AG08395 (cell line): ENCODE measurements at places on chromosomes 12 and 14.
A peak's percentile ranks its signal among the peaks of the same experiment; 100 is the strongest.

DNA sequence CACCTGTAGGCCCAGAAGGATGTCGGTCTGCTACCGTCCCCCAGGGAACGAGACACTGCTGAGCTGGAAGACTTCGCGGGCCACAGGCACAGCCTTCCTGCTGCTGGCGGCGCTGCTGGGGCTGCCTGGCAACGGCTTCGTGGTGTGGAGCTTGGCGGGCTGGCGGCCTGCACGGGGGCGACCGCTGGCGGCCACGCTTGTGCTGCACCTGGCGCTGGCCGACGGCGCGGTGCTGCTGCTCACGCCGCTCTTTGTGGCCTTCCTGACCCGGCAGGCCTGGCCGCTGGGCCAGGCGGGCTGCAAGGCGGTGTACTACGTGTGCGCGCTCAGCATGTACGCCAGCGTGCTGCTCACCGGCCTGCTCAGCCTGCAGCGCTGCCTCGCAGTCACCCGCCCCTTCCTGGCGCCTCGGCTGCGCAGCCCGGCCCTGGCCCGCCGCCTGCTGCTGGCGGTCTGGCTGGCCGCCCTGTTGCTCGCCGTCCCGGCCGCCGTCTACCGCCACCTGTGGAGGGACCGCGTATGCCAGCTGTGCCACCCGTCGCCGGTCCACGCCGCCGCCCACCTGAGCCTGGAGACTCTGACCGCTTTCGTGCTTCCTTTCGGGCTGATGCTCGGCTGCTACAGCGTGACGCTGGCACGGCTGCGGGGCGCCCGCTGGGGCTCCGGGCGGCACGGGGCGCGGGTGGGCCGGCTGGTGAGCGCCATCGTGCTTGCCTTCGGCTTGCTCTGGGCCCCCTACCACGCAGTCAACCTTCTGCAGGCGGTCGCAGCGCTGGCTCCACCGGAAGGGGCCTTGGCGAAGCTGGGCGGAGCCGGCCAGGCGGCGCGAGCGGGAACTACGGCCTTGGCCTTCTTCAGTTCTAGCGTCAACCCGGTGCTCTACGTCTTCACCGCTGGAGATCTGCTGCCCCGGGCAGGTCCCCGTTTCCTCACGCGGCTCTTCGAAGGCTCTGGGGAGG is at the start of gene LTB4R:
Gene LTB4R (plus strand): TSS at position 857 of the 959 bp plus-strand sequence. CDS start 4,150 bp downstream, outside the sequence.
- peak; percentile 85 for DNase-seq

- no peak for DNase-seq
Measured at GRCh38 chr14:38549564-38549963, 293.7 kb upstream of the CLEC14A start.

GRCh38 chr14:74402401-74403251 is 23.4 kb downstream of the SYNDIG1L start:
- DNase-seq, result no peak

- no peak for DNase-seq
Measured at GRCh38 chr12:5260591-5261086, 171.3 kb upstream of the NTF3 start.

DNA sequence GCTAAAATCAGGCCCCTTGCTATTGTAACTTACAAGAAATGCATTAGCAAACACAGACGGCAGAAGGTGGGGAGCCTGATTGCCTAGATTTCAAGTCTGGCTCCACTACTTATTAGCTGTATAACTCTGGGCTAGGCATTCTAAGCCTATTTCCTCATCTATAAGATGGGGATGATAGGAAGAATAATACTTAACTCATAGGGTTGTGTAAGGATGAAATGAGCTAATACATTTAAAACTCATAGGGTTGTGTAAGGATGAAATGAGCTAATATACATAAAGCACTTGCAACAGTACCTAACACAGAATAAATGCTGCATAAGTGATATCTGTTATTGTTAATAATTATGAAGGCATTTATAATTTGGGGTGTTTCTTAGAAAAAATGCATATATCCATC is 60.1 kb upstream of the DIO2 start:
- no peak for DNase-seq

DNA sequence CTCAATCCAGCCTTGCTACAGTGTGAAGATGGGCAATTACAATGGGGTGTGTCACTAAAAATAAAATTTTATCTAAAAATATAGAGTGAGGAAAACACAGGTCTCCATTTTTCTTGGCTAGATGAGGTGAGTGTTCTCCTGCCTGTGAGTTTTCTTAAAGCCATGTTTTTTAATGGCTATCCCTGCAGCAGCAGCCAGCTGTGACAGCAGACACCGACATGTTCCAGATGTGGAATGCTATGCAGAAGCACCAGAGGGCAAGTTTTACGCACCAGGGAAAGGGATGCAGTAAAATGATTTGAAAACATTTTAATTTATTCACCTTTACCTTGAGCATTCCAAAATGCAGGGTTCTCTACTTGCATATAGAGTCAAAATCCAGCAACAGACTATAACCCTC is 577.0 kb upstream of the STXBP6 start:
- no peak for DNase-seq

DNA sequence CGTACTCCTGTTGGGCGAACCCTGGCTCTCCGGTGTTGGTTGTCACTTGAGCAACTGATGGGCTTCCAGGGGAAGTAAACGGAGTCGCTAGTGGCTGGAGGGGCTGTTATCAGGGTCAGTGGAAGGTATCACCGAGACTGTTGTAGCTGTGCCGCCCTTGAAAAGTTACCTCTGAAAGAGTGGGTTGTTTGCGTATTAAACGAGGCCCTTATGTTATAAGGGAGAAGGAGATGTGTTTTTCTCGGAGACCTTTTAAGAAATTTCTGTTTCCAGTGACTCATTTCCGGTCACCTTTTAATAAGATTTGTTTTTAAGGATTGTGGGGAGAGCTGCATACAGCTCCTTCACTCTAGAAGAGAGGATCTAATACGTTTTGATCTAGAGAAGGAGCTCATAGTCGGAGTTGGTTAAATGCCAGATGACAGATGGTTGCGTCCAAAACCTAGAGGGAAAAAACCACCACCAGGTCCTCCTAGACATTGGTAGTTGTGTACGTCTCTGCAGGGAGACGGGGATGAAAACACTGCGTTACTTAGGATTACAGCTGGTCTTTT is 750 bp upstream of the DBX2 start:
- no peak for DNase-seq

- DNase-seq, result no peak
Measured at GRCh38 chr12:116162071-116162470, 115.4 kb downstream of the MED13L start.

DNA sequence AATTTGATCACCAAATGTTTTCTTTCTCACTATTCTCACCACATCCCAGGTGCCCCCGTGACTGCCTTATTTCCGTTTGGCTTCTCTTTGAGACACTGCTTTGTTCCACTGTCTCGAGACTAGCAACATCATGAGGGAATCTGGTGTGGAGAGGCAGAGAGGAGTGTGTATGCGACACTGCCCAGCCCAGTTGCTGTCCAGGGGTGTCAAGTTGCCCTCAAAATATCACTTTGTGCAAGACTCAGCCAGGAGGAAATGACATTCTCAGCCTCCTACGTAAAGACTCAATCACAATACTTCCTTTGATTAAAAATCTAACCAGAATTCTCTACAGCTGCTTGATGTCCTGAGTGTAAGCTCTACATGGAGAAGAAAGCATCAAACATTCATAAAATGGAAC is 48.2 kb upstream of the EEA1 start:
- DNase-seq, result no peak

DNA sequence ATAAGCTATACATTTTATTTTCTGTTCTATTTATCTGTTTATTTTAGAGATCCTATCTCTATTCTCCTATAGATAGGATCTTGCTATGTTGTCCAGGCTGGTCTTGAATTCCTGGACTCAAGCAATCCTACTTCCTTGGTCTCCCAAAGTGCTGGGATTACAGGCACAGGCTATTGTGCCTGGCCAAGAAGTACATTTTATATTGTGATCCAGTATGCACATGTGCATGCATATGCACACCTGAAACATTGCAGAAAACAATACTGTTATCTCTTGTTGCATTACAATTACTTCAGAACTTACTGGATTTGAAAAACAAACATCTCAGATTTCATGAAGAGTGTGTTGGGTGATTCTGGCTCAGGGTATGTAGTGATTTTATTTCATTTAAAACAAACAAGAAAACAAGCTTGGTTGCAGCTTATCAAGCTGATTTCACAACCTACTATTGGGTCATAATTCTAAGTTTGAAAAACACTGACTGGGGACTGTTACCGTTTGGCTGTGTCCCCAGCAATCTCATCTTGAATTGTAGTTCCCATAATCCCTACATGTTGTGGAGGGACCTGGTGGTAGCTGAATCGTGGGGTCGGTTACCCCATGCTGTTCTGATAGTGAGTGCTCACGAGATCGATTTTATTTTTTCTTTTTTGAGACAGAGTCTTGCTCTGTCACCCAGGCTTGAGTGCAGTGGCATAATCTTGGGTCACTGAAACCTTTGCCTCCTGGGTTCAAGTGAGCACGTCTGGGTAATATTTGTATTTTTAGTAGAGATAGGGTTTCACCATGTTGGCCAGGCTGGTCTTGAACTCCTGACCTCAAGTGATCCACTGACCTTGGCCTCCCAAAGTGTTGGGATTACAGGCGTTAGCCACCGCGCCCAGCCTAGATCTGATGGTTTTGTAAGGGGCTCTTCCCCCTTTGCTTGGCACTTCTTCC is 31.3 kb downstream of the ERC1 start:
- no peak for DNase-seq

- no peak for DNase-seq
Measured at GRCh38 chr12:64889434-64890216, 65.2 kb downstream of the TBC1D30 start.

DNA sequence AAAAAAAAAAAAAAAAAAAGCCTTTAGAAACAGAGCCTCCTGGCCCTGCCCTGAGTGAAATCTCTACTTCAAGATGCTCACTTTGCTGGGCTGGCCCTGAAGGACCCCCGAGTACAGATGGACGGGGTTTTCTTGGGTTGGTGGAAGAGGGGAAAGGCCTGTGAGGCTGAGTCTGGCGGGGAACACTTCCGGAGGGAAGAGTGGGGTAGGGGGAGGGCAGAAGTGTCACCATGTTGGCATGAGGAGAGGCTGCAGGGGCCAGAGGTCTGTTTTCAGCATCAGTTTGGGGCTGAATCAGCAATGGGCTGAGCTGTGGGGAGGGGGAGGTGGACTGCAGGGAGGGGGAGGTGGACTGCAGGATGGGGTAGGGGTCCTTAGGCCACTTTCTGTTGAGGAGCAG is 15.3 kb downstream of the RFLNA start:
- DNase-seq, result no peak

- DNase-seq, result no peak
Measured at GRCh38 chr14:61911574-61911973, 149.4 kb downstream of the SNAPC1 start.

- DNase-seq, result no peak
Measured at GRCh38 chr14:30848449-30849240, 25.7 kb upstream of the COCH start.

GRCh38 chr14:106585692-106586091 is 1059.3 kb downstream of the TMEM121 start:
- no peak for DNase-seq

DNA sequence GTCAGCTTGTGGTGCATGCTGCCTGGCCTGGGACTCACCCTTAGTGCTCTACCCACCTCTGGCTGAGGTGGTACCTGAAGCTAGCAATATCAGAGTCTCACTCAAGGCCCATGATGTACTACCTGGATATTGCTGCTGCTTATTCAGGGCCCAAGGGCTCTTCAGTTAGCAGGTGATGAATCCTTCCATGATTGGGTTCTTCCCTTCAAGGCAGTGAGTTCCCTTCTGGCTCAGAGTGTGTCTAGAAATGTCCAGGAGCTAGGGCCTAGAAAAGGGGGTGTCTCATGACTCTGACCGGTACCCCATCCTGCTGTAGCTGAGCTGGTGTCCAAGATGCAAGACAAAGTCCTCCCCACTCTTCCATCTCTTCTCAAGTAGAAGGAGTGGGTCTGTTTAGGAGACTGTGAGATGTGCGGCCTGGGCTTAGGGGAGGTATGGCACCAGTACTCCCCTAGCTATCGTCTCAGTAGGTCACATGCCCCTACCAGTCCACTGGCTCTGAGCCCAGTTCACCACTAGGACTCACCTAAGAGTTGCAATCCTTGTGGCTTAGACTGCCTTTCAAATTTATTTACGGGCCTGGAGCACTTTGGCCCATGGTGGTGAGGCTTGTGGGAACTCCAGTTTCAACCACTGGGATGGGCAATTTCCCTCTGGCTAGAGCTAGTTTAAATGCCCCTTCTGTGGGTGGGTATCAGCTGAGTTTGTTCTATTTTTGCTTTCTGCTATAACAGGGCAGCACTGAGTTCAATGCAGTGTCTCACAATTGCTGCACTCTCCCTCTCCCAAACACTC is 12.2 kb downstream of the PRORP start:
- DNase-seq, result no peak
